ENCODE measurements at places on chromosomes 1 and 21. TPM values are rescaled to one million over a fixed set of nuclear protein-coding genes. Genes with fewer than 3 reads are reported as not detected.

- no peaks in the 10 kb centered on the region for H3K36me3 ChIP-seq
- no peak for DNase-seq
- no peak overlapping the region for H3K27ac ChIP-seq
- H3K4me3 ChIP-seq, result no peak overlapping the region
- H3K4me1 ChIP-seq, result peaks cover 5% of the 10 kb centered on the region
- H3K27me3 ChIP-seq, result no peaks in the 10 kb centered on the region
Measured at GRCh38 chr1:84615790-84616189, 41.5 kb upstream of the CTBS start.

DNA sequence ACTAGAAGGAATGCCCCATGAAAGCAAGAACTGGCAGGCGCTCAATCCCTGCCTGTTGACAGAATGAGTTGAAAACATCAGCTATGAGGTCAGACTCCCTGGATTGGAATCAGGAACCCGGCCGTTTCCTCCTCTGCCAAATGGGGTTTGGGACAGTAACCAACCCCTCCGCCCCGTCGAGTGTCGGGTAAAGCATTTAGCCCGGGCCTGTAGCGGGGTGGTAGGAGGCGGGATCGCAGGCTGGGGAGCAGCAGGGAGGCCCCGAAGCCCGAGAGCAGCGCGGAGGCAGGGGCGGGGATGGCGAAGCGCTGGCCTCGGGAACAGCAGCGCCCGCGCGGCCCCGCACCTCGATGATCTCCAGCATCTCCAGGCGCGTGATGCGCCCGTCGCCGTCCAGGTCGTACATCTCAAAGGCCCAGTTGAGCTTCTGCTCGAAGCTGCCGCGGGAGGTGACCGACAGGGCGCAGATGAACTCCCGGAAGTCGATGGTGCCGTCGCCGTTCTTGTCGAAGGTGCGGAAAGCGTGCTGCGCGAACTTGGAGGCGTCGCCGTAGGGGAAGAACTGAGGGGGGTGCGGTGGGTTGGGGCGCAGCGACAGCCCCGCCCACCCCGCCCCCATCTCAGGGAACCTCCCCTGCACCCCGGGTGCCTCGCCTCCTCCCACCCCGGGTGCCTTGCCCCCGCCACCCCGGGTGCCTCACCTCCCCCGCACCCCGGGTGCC is 7.5 kb downstream of the HPCAL4 start:
- no peak overlapping the region for H3K27ac ChIP-seq
- DNase-seq, result no peak
- no peaks in the 10 kb centered on the region for H3K4me1 ChIP-seq
- H3K27me3 ChIP-seq, result no peaks in the 10 kb centered on the region

OXCT2 gene
- 0.90 TPM for total RNA-seq

DNA sequence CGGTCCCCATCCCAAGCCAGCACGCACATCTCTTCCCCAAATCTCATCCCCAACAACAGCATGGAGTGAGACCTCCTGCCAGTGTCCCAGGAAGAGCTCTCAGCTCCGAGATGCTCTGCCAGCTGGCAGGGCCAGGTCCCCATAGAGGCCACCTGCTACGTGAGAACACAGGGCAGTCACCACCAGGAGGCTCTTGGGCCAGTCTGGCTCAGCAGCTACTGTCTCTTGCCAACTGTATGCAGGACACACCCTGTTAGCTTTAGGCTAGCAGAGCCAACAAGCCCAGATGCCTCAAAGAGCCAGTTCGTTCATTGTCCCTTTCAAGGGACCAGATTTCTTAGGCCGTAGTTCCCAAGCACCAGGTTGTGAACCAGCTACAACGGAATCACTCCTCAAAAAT is 36.9 kb downstream of the FBXO2 start:
- H3K4me3 ChIP-seq, result no peak overlapping the region
- H3K4me1 ChIP-seq, result no peaks in the 10 kb centered on the region
- H3K27me3 ChIP-seq, result no peaks in the 10 kb centered on the region
- H3K36me3 ChIP-seq, result no peaks in the 10 kb centered on the region
- DNase-seq, result no peak

DNA sequence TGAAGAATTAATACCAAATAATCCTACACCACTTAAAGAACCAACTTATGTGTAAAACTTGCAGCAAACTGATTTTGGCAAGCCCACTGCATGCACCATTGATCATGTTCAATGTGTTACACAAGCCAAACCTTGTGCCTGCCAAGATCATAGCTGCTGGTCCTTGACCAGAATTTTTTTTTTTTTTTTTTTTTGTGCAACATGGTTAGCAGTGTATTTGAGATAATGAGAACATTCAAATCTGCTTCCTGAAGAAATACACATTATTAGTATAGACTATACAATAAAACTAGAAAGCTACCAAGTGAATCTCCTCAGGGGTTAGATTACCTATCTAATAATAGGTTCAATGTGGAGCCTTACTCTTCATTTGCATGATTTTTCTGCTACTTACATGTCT is 421.0 kb downstream of the MRPL39 start:
- H3K36me3 ChIP-seq, result no peaks in the 10 kb centered on the region
- H3K27ac ChIP-seq, result no peak overlapping the region
- H3K4me1 ChIP-seq, result no peaks in the 10 kb centered on the region
- H3K4me3 ChIP-seq, result no peak overlapping the region
- no peak for DNase-seq

USP1 gene
- 10.9 TPM for total RNA-seq

GRCh38 chr1:7656557-7657215 is 114.4 kb upstream of the VAMP3 start:
- no peaks in the 10 kb centered on the region for H3K27me3 ChIP-seq
- no peak overlapping the region for H3K27ac ChIP-seq
- no peak for DNase-seq
- H3K4me3 ChIP-seq, result no peak overlapping the region

GRCh38 chr21:34744801-34745200 is 76.0 kb downstream of the CLIC6 start:
- H3K27me3 ChIP-seq, result no peaks in the 10 kb centered on the region
- H3K27ac ChIP-seq, result peak overlapping the region; percentile 18
- DNase-seq, result no peak

- H3K27me3 ChIP-seq, result no peaks in the 10 kb centered on the region
- no peak overlapping the region for H3K4me3 ChIP-seq
- H3K27ac ChIP-seq, result no peak overlapping the region
- H3K36me3 ChIP-seq, result no peaks in the 10 kb centered on the region
- H3K4me1 ChIP-seq, result no peaks in the 10 kb centered on the region
Measured at GRCh38 chr1:14568716-14569355, 29.6 kb upstream of the KAZN start.

DNA sequence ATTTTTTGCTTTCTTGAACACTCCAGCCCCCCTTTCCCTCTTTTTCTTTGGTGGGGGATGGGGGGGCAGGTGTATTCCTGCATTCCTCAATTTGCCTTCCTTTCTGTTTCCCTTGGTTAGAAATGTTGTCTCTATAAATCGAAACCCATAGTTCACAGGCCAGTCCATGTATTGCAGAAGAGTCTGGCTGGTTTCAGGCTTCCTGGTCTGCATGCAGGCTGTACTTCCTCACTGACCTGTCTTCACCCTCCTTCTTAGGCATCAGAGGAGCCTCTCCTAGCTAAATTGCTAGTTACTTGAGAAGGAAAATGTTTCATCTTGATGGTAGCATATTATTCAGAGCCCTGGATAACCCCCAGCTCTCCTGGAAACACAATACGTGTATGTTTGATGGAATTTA is 140.0 kb downstream of the SPATA46 start:
- no peaks in the 10 kb centered on the region for H3K4me1 ChIP-seq
- DNase-seq, result no peak

HNRNPCL4 gene
- total RNA-seq, result not detected

DNA sequence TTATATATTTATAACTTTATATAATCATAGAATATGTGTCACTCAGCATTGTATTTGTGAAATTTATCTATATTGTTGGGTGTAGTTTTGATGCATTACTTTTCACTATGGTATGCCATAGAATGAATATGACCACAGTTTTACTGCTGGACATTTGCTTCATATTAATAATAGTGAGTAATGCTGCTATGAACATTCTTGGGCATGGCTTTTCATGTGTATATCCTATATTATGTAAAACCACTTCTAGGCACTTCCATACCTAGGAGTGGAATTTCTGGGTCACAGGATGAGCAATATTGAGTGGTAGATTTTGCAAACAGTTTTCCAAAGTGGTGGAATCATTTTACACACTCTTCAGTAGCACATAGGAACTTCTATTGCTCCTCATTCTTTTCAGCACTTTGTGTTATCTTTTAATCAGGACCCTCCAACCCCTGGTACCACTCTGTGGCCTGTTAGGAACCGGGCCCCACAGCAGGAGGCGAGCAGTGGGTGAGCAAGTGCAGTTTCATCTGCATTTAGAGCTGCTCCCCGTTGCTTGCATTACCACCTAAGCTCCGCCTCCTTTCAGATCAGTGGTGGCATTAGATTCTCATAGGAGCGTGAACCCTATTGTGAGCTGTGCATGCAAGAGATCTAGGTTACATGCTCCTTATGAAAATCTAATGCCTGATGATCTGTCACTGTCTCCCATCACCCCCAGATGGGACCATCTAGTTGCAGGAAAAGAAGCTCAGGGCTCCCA is 56.0 kb upstream of the CNIH3 start:
- H3K27ac ChIP-seq, result no peak overlapping the region
- H3K27me3 ChIP-seq, result no peaks in the 10 kb centered on the region
- no peaks in the 10 kb centered on the region for H3K36me3 ChIP-seq
- H3K4me3 ChIP-seq, result no peak overlapping the region
- no peaks in the 10 kb centered on the region for H3K4me1 ChIP-seq
- no peak for DNase-seq

OVAAL gene
- total RNA-seq, result not detected

ATG4C gene
- 5.7 TPM for total RNA-seq

TFF2 gene
- total RNA-seq, result 4.4 TPM

CYP4Z1 gene
- 0.29 TPM for total RNA-seq

USH2A gene
- total RNA-seq, result 0.28 TPM

- H3K27ac ChIP-seq, result no peak overlapping the region
- no peak overlapping the region for H3K4me3 ChIP-seq
- no peaks in the 10 kb centered on the region for H3K36me3 ChIP-seq
- H3K4me1 ChIP-seq, result no peaks in the 10 kb centered on the region
Measured at GRCh38 chr1:36836916-36837315, 197.4 kb downstream of the GRIK3 start.

DMRTA2 gene
- total RNA-seq, result not detected

LYST gene
- 13.7 TPM for total RNA-seq

DNA sequence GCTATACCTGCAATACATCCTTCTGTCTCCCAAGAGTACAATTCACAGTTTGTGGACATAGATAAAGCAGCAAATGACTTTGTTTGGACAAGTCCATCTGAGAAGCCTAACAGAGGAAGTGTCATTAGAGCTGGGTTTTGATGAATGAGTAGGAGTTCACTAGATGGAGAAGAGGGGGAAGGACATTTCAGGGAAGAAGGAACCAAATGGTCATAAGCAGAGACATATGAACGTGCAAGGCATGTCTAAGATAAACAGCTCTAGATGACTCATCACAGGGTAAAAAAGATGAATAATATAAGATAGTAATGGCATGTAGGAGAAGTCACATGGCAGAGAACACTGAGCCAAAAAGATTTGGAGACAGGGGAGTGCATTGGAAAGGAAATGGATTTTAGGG is 54.5 kb downstream of the HMGB4 start:
- H3K4me3 ChIP-seq, result no peak overlapping the region
- no peak for DNase-seq
- no peaks in the 10 kb centered on the region for H3K36me3 ChIP-seq
- no peaks in the 10 kb centered on the region for H3K27me3 ChIP-seq
- H3K27ac ChIP-seq, result no peak overlapping the region

AMY2A gene
- 9,792 TPM for total RNA-seq

DNA sequence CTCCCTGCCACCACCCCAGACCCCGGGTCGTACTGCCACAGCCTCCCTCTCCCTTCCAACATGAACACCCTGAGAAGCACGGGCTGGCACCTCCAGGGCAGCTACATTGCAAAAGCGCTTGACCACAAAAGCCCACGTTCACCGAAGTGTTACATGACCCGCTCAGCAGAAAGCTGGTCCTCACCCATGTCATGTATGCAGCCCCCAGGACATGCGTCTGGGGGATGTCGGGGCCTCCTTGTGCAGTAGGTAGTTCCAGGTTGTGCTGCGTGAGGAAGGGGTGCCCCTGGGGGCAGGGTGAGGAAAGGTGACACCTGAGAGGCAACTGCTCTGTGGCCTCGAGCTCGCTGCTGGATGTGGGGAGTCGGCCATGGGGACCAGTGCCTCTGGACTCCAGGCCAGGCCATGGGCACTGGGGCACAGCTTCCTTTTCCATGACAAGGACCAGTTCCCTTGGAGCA is 102.0 kb upstream of the C1orf174 start:
- H3K27ac ChIP-seq, result no peak overlapping the region
- DNase-seq, result no peak
- H3K36me3 ChIP-seq, result no peaks in the 10 kb centered on the region
- H3K27me3 ChIP-seq, result no peaks in the 10 kb centered on the region
- H3K4me1 ChIP-seq, result no peaks in the 10 kb centered on the region

ZNF695 gene
- 0.62 TPM for total RNA-seq

- no peak overlapping the region for H3K27ac ChIP-seq
- no peak overlapping the region for H3K4me3 ChIP-seq
- no peaks in the 10 kb centered on the region for H3K36me3 ChIP-seq
- no peaks in the 10 kb centered on the region for H3K4me1 ChIP-seq
Measured at GRCh38 chr1:62144238-62144831, 50.3 kb upstream of the L1TD1 start.

- H3K27me3 ChIP-seq, result no peaks in the 10 kb centered on the region
- no peak overlapping the region for H3K4me3 ChIP-seq
- DNase-seq, result no peak
Measured at GRCh38 chr1:209405183-209405814, 178.2 kb upstream of the CAMK1G start.

- no peak for DNase-seq
- no peaks in the 10 kb centered on the region for H3K4me1 ChIP-seq
- no peaks in the 10 kb centered on the region for H3K36me3 ChIP-seq
- no peak overlapping the region for H3K4me3 ChIP-seq
- H3K27me3 ChIP-seq, result no peaks in the 10 kb centered on the region
Measured at GRCh38 chr21:45865106-45865835, 116.3 kb upstream of the COL6A1 start.

SAMD11 gene
- 0.19 TPM for total RNA-seq

CCDC27 gene
- 0.04 TPM for total RNA-seq

GRCh38 chr21:29217818-29218291 is 80.9 kb upstream of the BACH1 start:
- H3K4me1 ChIP-seq, result peaks cover 12% of the 10 kb centered on the region
- no peaks in the 10 kb centered on the region for H3K27me3 ChIP-seq
- no peak overlapping the region for H3K4me3 ChIP-seq
- H3K36me3 ChIP-seq, result no peaks in the 10 kb centered on the region

DNA sequence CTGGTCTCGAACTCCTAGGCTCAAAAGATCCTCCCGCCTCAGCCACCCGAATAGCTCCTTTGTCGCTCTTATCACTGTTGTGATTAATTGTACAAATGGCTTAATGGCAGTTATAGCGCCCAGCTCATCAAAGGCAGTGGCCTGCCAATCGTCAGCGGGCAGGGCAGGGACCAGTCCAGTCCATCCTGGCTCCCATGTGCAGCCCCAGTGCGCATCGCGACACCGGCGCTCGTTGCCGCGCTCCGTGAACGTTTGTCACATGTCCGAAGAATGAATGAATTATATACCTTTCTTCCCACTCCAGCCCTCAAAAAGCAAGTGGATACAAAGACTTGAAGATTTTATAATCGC is 18.4 kb downstream of the MTX1 start:
- no peak for DNase-seq
- peak overlapping the region; percentile 70 for H3K4me3 ChIP-seq
- H3K4me1 ChIP-seq, result peaks cover 4% of the 10 kb centered on the region
